ENCODE measurements at places on chromosomes 13 and 19.

DNA sequence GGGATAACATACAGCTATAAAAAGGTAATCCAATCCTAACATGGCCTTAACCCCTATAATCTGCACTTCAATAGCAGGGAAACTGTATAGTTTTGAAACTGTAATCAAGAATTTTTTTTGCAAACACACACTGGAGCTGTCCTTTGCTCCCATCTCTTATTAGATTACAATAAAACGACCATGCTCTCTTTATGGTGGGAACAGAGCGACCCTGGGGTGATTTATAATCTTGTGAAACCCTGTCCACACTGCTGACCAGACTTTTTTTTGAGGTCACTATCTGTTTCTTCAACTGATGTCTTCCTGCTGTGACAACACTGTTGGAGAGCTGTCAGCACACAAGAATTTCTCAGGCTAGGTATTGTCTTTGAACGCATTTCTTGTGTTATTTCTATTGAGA is 35.3 kb downstream of the DACH1 start:
- no peak for DNase-seq

DNA sequence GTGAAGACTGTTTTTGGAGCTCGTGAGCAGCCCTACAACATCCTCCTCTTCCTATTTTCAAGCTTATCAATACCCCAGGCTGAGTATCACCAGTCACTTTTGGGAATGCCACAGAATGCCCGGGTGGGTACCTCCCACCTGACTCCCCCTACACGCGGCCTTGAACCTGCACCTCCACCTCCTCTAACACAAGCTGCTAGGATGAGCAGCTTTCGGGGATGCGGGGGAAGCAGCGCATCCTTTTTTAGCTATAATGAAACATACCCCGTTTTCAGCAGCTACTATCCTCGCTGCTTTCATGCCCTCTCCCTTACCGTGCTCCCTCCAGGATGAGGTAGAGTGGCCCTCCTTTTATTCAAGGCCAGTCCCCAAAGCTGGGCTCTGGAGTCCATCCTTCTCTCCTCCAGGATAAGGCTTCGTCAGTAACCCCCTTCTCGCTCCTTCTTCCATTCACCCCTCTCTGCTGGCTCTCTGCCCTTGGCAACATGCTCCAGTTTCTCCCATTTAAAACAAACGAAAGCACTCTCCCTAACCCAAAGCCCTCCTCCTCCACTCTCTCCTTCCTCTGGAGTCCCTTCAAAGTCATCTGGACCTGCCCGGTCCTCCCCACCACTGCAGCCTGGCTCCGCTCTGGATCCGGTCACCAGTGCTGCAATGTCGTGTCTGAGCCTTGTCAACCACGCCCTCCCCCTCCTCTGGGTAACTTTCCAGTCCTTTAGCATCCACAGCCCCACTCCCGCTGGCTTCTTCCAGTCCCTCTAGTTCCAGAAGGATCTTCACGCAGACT is 55.3 kb downstream of the STK24 start:
- DNase-seq = no peak

DNA sequence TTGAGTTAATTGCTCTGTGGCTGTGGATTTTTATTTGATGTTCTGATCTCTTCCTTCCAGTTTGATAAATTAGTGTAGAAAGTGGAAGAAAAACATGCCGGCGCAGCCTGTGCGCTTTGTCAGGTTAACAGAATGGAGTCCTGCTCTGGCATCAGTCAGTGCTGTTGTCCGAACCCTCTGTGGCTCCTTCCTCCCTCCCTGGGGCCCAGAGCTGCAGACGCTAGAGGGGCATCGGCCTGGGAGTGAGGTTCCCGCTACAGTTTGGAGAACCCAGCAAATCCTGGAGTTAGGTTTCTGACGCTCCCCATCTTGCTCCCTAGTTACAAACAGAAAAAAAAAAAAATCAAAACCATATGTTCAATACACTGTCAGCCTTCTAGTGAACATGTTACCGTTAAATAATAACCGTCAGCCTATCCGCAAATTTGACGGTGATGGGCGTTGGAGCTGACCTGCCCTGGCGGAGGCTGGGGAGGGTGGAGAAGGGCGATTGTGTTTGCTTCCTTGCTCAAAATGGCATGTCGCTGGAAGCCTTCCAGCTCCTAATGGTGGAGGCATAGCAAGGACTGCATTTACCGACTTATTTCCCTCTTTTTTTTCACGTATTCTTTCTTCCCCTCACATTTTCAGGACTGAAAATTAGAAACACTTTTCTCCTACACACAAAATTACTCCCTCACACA is 13.6 kb downstream of the MBNL2 start:
- DNase-seq = no peak

GRCh38 chr13:70424928-70425327 is 316.7 kb upstream of the KLHL1 start:
- DNase-seq = no peak

DNA sequence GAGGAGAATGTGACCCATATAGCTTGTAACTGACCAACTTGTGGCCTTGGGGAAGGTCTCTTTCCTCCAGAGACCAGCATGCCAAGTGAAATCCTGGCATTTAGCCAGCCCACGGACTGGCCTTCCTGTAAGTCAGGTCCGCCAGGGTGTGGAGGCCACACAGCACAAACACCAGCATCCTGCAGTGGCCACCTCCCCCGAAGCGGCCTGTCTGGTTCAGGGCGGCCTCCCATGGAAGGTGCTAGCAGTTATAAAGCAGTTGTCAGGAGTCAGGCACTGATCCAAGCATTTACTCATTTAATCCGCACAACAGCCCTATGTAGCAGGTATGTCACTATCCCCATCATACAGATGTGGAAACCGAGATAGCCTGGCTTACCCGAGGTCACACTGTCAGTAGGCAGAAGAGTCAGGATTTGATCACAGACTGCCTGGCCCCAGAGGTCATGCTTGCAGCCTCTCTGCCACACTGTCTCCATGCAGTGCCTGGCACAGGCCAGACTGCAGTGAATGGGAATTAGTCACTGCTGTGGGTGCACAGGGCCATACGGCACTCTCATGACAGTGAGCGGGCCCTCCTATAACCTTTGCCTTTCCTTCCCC is 36.7 kb downstream of the CAPN12 start:
- no peak for DNase-seq

DNA sequence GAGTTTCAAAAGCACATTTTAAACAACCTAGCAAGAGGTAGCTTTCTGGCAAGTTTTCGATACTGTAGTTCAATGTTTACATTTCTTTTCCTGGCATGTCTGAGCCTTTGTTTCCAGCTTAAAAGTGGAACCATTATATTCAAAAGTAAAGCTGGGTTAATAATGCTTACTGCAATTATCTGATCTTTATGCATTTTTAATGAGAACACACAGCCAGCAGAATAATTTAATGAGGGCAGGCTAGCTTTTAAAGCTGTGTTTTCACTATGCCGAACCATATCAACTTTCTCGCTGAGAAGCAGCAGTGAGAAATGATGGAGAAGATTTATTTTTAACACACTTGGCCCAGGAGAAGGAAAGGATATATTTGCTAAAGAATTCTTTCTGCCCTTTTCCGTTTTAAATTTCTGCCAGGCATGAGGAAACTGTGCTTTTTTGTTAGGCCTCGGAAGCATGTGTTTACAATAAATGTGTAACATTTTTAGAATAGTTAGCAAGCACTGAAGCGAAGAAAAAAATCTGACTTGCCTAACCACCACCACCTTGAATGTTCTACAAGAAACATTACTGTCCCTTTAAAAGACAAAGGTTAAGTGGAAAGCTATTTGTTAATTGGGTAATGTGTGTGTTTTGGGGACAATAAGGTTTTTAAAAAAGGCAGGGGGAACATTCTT is 1.0 kb downstream of the MBNL2 start:
- DNase-seq = no peak

DNA sequence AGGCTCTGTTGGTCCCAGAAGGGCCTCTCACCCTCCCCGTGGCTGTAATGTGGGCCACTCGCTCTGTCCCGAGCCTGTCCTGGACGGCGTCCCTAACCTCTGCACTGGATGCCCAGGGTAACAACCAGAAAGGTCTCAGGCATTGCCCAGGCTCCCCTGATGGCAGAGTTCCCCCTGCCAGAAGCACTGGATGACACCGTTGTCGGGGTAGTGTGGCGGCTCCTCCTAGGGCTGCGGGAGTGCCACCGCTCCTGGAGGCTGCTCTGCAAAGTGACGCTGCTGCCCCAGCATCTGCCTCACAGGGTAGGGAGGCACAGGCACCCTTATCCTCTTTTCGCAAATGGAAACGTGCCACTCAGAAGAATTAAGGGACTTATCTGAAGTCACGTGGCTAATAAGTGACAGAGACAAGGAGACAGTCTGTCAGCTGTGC is 32.0 kb downstream of the MPHOSPH8 start:
- DNase-seq = no peak

DNA sequence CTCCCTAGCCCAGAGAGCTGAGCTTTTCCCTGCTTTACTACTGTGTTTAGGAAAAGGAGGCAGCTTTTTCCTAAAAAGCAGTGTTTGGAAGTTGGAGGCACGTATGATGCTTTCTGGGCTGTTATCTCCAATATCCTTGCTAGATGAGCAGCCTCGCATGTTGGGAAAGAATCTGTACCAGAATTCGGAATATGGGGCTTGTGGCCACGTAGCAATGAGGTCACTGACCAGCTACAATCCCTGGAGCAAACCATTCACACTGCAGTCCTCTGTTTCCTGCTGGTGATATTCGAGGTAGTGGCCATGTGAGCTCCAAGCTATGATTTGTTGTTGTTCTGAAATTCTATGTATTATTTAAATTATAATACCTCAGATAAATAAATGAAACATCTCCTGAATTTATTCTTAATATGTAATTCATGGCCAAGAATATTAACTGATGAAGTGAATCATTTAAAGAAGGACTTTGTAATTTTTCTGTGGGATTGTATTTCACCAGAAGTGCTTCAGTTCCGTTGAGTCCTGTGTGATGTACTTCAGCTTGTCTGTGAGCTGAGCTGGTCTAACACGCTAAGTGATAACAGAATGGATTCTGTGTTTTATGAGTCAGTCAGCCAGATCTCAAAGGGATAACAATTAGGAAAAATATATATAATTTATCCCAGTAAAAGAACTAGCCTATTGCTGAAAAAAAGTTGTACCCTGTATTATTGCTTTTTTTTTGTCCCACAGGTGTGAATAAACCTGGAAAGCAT is 319.5 kb downstream of the SHISA2 start:
- no peak for DNase-seq

- no peak for DNase-seq
Measured at GRCh38 chr13:73058432-73058735, 421 bp upstream of the KLF5 start.

DNA sequence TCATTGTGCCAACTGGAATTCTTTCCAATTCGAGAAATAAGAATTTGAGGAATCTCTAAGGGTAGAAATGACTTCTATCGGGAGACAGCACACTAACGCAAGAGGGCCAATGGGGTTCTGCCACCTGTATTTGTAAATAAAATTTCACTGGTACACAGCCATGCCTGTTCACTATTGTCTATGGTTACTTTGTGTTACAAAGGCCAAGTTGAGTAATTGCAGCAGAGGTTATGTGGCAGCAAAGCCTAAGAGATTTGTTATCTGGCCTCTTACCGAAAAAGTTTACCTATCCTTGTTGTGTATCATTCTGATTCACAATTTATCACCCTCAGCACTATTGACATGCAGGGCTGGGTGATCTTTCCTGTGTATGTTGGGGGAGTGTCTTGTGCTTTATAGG is 278.0 kb downstream of the KLF5 start:
- DNase-seq = no peak

Measured in natural killer cell treated with Interleukin-12 subunit alpha and Interleukin-12 subunit beta and Interleukin-15 and Interleukin-18, amount 100 ng/mL, for 72 hours (primary cell).